ENCODE measurements at places on chromosomes 2 and 18. TPM values are rescaled to one million over a fixed set of nuclear protein-coding genes. Genes with fewer than 3 reads are reported as not detected.
A peak's percentile ranks its signal among the peaks of the same experiment; 100 is the strongest.

The CCDC85A gene
- total RNA-seq, result 4.2 TPM

The MALL gene
- 27.6 TPM for total RNA-seq

GRCh38 chr2:144582651-144583380 is 62.9 kb upstream of the ZEB2 start:
- peak overlapping the region; percentile 18 for H3K4me3 ChIP-seq
- no peak overlapping the region for H3K27ac ChIP-seq
- no peaks in the 10 kb centered on the region for H3K4me1 ChIP-seq
- H3K36me3 ChIP-seq, result no peaks in the 10 kb centered on the region
- H3K27me3 ChIP-seq, result no peaks in the 10 kb centered on the region

DNA sequence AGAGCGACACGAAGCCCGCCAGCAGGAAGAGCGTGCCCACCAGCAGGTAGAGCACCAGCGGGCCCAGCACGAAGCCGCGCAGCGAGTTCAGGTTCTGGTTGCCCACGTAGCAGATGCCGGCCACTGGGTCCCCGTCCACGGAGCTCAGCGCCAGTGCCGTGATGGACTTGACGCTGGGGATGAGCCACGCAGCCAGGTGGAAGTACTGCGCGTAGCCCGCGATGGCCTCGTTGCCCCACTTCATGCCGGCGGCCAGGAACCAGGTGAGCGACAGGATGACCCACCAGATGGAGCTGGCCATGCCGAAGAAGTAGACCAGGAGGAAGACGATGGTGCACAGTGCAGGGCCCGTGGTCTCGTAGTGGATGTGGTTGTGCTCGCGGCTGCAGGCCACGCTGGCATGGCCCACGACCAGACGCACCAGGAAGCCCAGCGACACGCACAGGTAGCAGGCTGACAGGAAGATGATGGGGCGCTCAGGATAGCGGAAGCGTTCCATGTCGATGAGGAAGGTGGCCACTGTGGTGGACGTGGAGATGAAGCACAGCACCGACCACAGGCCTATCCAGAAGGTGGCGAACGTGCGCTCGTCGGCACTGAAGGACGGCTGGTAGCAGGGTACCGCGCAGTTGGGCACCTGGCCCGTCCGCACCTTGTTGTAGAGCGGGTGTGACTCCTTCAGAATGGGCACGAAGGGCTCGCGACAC is 2.1 kb downstream of the FZD5 start:
- H3K4me1 ChIP-seq, result peaks cover 8% of the 10 kb centered on the region
- no peaks in the 10 kb centered on the region for H3K36me3 ChIP-seq
- peak overlapping the region; percentile 93 for H3K4me3 ChIP-seq
- H3K27ac ChIP-seq, result no peak overlapping the region
- no peaks in the 10 kb centered on the region for H3K27me3 ChIP-seq
- no peak for DNase-seq

DNA sequence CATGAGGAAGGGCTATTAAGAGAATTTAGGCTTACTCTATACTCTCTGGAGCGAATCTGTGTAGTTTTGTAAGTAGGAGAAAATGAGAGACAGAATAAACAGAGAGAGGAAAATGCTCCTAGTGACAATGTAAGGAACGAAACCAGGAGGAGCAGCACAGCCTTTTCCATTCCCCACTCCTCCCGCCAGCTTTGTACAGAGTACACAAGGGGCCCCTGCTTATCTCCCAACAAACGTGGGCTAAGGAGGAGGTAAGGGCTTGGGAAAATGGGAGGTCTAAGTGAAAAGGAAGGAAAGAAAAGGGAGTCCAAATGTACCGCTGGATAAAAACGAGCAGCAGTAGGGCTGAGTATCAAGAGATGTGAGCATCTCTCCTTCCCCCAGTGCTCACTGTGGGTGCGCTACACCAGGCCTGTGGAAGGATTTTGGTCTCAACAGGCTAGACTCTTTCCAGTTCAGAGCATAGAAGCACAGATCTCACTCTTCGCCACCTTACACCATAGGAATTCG is 12.1 kb upstream of the IHH start:
- no peak overlapping the region for H3K27ac ChIP-seq
- H3K27me3 ChIP-seq, result no peaks in the 10 kb centered on the region
- no peak overlapping the region for H3K4me3 ChIP-seq
- no peaks in the 10 kb centered on the region for H3K4me1 ChIP-seq
- DNase-seq, result no peak

DNA sequence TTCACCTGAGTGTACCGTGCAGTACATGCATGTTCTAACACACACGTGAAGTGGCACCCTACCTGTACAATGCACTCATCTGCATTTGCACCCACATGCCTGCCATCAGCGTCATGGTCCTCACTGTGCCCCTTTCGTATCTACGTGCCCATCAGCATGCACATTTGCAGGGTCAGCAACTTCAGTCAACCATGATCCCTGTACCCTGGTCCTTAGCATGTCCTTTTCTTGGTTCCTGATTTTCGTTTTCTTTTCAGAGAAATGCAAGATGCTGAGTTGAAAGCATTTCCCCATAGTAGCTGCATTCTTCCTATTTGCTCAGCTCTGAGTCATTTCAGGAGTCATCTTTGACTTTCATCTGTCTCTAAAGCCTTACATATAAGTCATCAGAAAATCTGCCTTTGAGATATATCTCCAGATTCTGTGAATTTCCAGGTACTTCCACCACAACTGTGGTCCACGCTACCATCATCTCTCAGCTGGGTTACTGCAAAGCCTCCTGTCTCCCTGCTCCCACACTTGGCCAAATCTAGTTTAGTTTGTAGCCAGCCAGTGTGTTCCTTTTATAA is 14.7 kb upstream of the PUM2 start:
- no peaks in the 10 kb centered on the region for H3K36me3 ChIP-seq
- H3K27me3 ChIP-seq, result no peaks in the 10 kb centered on the region
- H3K4me3 ChIP-seq, result no peak overlapping the region
- no peak for DNase-seq

DNA sequence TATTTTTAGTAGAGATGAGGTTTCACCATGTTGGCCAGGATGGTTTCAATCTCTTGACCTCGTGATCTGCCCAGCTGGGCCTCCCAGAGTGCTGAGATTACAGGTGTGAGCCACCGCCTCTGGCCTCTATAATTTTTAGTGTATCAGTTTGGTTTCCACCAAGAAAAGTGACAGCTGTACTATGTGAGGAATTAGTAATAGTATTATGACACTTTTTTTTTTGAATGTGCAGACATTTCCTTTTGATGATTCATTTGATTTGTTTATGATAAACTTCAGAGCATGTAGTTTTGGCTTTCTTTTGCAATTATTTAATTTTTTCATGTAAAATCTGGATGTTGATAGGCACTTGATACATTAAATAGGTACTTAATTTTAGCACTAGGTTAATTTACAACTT is 61.5 kb downstream of the PTPN4 start:
- no peak overlapping the region for H3K4me3 ChIP-seq
- no peak overlapping the region for H3K27ac ChIP-seq
- no peak for DNase-seq
- H3K36me3 ChIP-seq, result no peaks in the 10 kb centered on the region
- H3K4me1 ChIP-seq, result no peaks in the 10 kb centered on the region
- no peaks in the 10 kb centered on the region for H3K27me3 ChIP-seq

DNA sequence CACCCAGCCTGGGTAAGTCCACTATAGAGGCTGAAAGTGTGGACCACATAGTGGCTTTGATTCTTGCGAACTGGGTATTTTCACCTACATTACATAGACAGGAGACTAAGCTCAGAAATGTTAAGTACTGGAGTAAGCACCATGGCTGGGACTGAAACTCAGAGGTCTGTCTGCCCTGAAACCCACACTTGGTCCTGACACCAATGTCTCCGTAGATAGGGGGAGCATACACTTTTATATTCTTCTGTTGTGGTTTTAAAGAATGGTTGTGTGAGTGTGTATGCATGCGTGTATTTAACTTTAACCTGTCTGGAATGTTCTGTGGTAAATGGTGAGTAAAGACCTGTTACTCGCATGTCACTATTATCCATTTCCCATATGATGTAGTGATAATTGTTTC is 10.3 kb upstream of the NPPC start:
- no peaks in the 10 kb centered on the region for H3K27me3 ChIP-seq
- H3K4me1 ChIP-seq, result no peaks in the 10 kb centered on the region
- no peak overlapping the region for H3K4me3 ChIP-seq
